ENCODE measurements at places on chromosomes 1 and 21.
A peak's percentile ranks its signal among the peaks of the same experiment; 100 is the strongest.

DNA sequence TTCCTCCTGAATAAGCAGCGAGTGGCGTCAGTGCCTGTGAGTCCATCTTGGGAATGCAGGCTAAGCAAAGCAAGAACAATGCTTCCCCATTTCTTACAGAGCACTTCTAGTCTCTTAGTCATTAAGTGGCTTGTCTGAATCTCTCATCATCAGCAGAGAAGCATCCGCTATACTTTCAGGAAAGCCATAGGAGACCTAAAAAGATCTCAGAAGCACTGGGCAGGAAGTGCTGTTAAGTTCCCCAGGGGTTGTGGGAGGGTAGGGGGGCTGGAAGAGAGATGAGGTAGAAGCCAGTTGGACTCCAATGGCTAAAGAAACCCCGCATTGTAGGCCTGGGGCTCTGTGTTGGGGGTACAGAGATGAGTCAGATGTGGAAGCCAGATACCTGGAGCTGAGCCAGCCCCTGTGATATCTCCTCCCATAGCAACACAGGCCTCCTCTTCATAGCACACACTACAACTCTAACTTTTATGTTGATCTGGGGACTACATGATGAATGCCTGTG, 44.9 kb downstream of the SYT6 start:
- no peak for DNase-seq

DNA sequence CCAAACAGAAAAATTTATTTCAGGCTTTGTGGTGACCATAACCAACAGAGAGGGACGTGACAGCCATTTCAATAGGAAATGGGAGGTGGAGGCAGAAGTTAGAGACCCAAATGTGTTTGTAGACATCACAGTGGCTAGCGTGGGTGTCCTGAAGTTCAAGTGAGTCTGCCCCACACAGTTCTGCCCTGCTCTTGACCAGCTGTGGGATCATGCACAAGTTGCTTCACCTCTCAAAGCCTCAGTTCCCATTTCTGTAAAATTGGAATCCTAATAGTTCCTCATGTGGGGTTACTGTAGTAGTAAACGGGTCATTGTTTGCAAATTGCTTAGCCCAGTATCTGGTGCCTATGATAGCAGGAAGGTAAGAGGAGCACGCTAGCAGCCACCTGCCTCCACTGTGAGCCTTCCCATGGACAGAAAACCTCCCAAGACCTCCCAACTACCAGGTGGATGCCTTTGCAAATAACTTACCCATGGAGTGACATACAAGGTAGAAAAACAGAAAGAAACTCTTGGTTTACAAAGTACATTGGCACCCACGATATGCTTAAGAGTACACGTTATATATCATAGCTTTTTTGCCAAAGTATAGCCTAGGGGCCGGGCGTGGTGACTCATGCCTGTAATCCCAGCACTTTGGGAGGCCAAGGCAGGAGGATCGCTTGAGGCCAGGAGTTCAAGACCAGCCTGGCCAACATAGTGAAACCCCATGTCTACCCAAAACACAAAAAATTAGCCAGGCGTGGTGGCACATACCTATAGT, 29.1 kb downstream of the FHAD1 start:
- no peak for DNase-seq

DNA sequence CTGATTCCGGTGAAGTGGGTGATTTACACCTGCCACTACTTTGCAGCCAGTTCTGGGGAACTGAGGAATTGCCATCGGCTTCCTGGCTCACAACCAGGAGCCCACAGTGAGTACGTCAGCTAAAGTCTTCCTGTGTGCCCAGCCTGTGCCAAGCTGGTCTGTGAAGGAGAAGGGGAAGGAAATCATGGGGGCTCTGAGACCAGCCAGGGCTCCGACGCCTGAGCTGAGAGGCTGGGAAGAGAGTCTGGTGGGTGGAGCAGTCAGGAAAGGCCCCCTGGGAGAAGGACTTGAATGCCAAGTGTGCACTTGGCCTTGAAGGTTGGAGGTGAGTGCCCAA, 1.2 kb downstream of the LURAP1 start:
- no peak for DNase-seq

- no peak for DNase-seq
These were observed 13.5 kb upstream of the CHI3L1 start for GRCh38 chr1:203199816-203200571.

DNA sequence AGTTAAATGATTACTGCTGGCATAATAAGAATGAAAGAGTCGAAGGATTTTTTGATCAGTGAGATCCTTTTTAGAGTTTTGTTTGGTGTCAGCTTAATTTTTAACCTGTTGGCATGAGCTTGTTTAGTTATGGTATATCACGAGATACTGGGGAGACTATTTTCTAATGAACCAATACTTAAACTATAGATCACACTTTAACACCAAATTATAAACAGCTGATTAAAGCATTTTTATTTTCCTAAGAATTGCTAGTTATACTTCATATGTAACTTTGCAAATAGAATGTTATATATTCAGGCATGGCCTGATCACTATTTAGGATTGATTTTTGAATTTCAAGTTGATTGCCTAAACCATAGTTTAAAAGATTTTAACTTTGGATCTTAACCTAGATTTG, 6.0 kb downstream of the DDX20 start:
- DNase-seq, result no peak

DNA sequence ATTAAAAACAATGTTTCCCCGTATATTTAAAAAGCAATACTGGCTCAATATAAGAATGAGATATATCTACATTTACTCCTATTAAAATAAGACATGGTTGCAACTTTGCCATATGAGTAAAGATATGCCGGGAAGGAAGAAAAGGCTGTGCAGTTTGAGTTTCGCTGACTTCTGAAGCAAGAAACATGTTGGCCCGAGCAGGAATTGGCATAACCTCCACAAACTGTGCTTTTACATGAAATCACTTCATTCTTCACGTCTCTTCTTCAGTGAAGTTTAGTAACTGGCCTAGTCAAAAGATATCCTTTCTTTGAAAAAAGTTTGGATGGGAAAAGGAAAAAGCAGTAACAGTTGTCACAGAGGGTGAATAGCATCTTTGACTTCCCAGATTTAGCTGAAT, 342.0 kb downstream of the PBX1 start:
- DNase-seq, result no peak

- no peak for DNase-seq
These were observed 58.4 kb upstream of the ATP1B1 start for GRCh38 chr1:169048043-169048442.

- DNase-seq, result no peak
These were observed 11.7 kb downstream of the HYI start for GRCh38 chr1:43441894-43442637.

- no peak for DNase-seq
These were observed 59.3 kb upstream of the NTPCR start for GRCh38 chr1:232891071-232891470.

DNA sequence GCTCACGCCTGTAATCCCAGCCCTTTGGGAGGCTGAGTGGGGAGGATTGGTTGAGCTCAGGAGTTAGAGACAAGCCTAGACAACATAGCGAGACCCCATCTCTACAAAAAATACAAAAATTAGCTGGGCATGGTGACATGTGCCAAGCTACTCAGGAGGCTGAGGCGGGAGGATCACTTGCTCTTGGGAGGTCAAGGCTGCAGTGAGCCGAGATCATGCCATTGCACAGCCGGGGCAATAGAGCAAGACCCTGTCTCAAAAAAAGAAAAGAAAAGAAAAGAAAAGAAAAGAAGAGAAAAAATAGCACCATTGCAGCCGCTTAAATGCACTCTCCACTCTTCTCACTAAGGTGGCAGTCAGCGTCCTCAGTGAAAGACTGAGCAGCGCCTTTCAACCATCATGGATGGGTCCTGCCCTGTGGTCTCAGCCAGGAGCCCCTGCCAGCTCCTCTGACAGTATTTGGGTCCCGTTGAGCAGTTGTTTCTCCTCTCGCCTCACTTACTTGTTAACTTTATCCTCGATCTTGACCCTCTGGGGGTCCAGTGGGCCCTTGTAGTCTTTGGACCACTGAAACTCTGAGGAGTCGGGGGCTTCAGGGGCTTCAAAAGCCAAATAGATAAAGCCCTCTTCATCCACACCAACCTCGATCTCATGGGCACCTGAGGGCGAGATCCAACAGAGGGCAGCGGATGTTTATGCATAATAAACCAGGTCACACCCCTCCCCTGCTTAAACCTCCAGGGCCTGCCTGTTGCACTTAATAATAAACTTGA, 36.9 kb downstream of the MYOM3 start:
- DNase-seq, result no peak

DNA sequence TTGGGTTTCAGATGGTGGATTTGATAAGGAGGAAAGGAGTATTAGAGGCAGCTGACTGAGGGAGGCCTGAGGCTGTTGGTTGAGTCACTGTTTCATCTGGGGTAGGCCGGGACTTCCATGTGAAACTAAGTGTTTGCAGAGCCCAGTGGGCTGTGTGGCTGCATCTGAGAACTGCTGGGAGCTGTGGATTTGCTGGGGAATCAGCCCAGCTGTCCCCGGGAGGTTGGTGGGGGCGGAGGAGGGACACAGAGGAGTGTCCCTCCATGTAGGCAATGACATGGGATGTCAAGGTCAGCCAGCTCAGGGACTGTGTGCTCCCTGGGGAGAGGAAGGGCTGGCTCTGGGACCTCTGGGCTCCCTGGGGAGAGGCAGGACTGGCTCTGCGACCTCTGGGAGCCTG, 36.4 kb downstream of the SLC2A7 start:
- DNase-seq, result no peak

DNA sequence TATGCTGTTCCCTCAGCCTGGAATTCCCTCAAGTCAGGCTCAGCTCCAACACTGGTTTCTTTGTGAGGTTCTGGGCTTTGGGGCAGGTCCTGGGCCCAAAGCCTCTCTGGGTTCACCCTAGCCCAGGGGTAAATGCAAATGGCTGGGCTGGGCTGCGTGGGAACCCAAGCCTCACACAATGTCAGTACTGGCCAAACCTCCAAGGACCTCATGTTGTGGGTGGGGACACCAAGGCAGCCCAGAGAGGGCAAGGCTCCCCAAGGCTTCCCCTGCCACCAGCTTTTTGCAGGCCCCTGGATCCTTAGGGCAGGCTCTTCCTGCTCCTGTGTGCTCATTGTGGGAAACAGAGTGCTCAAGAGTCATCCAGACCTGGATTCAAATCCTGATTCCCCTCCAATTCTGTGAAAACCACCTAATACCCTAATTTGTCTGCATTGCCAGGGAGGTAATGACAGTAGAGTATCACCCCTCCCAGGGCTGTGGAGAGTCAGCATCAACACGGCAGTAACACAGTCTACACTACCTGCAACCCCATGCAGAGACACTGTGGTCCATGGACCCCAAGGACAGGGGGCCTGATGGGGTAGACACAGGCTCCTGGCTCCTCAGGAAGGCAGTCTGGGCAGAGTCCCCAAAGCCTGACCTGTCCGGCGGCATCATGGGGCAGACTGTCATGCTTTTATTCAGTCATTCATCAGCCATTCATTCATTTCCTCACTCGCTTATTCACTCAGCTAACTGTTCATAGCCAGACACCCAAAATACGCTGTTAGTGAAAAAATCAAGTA, 85.7 kb downstream of the DMRTB1 start:
- DNase-seq, result no peak

GRCh38 chr1:16905110-16905867, 9.5 kb downstream of the RNU1-2 start:
- DNase-seq, result peak; percentile 39
